Activated CD8-positive, alpha-beta T cell treated with anti-CD3 and anti-CD28 coated beads, Interleukin-2, amount 10 ng/mL, durations not matched to agents 7 days and 5 days (primary cell): ENCODE measurements at places on chromosomes 6 and 20. TPM values are rescaled to one million over a fixed set of nuclear protein-coding genes. Genes with fewer than 3 reads are reported as not detected.

Gene SLC12A5
- 1.7 TPM for total RNA-seq

Gene SLC22A23
- 0.23 TPM for total RNA-seq

Gene TIAM2
- total RNA-seq = 4.5 TPM

- DNase-seq = no peak
- H3K36me3 ChIP-seq = no peaks in the 10 kb centered on the region
- no peak overlapping the region for H3K4me3 ChIP-seq
These were observed 85.5 kb upstream of the TENT5A start for GRCh38 chr6:81838031-81838430.

GRCh38 chr6:125871365-125871764 lies 80.6 kb downstream of the NCOA7 start:
- no peak overlapping the region for H3K27ac ChIP-seq
- H3K27me3 ChIP-seq = no peaks in the 10 kb centered on the region
- no peaks in the 10 kb centered on the region for H3K4me1 ChIP-seq
- no peak overlapping the region for H3K4me3 ChIP-seq
- peaks cover 9% of the 10 kb centered on the region for H3K36me3 ChIP-seq
- no peak for DNase-seq

DNA sequence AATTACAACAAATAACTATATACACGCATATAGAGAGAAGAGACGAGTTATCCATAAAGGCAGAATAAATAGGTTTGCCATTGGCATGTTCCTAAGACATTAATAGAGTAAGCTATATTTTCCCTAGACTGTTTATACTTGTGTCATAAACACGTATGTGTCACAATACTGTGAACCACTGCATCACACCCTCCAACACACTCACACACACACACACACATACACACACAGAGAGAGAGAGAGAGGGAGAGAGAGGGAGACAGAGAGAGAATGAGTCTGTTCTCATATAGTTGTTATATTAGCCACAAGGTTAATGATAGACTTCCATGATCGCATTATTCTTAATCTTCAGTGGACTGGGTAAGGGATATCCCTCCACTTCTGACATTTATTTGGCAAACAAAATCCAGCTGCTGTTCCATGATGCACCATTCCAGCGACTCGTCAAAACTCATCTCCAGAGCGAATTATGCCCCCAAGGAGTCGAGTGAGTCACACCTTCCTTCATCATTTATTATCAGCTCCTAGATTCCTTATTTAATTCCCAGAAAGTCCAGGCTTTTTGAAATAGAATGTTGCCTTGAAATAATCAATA lies 82.8 kb upstream of the HIVEP1 start:
- no peak overlapping the region for H3K4me3 ChIP-seq
- DNase-seq = no peak
- no peaks in the 10 kb centered on the region for H3K27me3 ChIP-seq
- H3K36me3 ChIP-seq = no peaks in the 10 kb centered on the region
- no peaks in the 10 kb centered on the region for H3K4me1 ChIP-seq
- H3K27ac ChIP-seq = no peak overlapping the region

- DNase-seq = peak; percentile 60
- peak overlapping the region; percentile 75 for H3K27ac ChIP-seq
- H3K36me3 ChIP-seq = peaks cover 16% of the 10 kb centered on the region
- peaks cover 6% of the 10 kb centered on the region for H3K27me3 ChIP-seq
- H3K4me1 ChIP-seq = peaks cover 50% of the 10 kb centered on the region
These were observed 68.9 kb upstream of the FAM184A start for GRCh38 chr6:119147101-119148053.
